ENCODE measurements at places on chromosomes 11 and 22. TPM values are rescaled to one million over a fixed set of nuclear protein-coding genes. Genes with fewer than 3 reads are reported as not detected.

GRCh38 chr11:115460512-115460911 is 43.7 kb downstream of the CADM1 start:
- H3K36me3 ChIP-seq, result no peaks in the 10 kb centered on the region
- no peaks in the 10 kb centered on the region for H3K4me1 ChIP-seq
- H3K27me3 ChIP-seq, result no peaks in the 10 kb centered on the region
- no peak overlapping the region for H3K4me3 ChIP-seq
- no peak overlapping the region for H3K27ac ChIP-seq

ARHGEF17 gene
- 5.1 TPM for polyA plus RNA-seq

DNA sequence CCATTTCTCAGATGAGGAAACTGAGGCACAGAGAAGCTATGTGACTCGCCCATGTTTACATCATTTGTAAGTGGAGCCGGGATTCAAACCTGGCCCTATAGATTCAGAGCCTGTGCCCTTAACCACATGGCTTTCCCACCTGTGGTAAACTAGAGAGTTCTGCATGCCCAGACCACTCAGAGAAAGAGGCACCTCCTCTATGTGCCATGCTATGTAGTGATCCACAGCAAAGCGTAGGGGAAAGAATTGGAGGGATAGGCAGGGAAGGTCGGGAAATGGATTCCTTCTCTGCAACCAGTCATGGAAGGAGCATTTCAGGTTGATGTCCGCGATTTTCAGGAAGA is 15.4 kb upstream of the POU2AF2 start:
- H3K27me3 ChIP-seq, result no peaks in the 10 kb centered on the region
- DNase-seq, result no peak
- H3K36me3 ChIP-seq, result no peaks in the 10 kb centered on the region

SLC22A12 gene
- polyA plus RNA-seq, result not detected

- peaks cover 15% of the 10 kb centered on the region for H3K4me1 ChIP-seq
- no peaks in the 10 kb centered on the region for H3K27me3 ChIP-seq
- no peak overlapping the region for H3K4me3 ChIP-seq
- no peak overlapping the region for H3K27ac ChIP-seq
- no peak for DNase-seq
- no peaks in the 10 kb centered on the region for H3K36me3 ChIP-seq
These were observed 64.6 kb downstream of the ST3GAL4 start for GRCh38 chr11:126419801-126420697.

TSSK2 gene
- not detected for polyA plus RNA-seq

DNA sequence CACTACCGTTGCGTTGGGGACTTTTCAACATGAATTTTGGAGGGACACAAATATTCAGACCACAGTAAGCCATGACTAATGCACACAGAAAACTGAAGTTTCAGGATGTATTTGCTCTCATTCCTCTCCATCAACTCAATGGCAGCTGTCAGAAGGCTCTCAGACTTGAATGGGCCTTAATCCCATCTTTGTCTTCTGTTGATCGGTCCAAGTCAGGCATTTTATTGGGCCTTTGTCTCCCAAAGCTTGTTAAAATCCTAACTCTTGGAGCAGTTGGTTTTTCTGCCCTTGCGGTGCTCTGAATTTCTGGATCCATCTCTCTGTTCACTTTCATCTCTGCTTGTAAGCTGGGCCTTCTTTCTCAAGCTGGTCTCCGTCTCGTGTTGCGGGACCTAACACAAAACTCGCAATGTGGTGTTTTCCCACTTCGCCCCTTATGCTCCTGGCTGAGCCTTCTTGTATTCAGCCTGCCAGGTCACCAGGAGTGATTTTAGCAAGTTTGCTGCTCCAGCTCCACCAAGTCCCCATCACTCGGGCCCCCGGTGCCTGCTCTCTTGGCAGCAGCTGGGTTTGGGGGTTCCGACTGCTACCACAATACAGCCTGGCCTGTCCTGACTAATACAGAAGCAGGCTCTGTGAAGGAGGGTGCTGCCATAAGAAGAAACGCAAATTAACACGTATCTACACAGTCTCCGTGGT is 27.0 kb downstream of the TSPAN32 start:
- H3K36me3 ChIP-seq, result no peaks in the 10 kb centered on the region
- peaks cover 4% of the 10 kb centered on the region for H3K4me1 ChIP-seq
- no peak for DNase-seq

- H3K4me1 ChIP-seq, result no peaks in the 10 kb centered on the region
- H3K27me3 ChIP-seq, result peaks cover 26% of the 10 kb centered on the region
These were observed 5.6 kb downstream of the GAL start for GRCh38 chr11:68689737-68690625.

YAP1 gene
- 125 TPM for polyA plus RNA-seq

GRCh38 chr11:35066783-35067423 is 72.1 kb upstream of the CD44 start:
- H3K4me1 ChIP-seq, result no peaks in the 10 kb centered on the region
- H3K27ac ChIP-seq, result no peak overlapping the region
- no peaks in the 10 kb centered on the region for H3K27me3 ChIP-seq
- no peak for DNase-seq

GRCh38 chr22:43109921-43110443 is 568 bp upstream of the BIK start:
- peak overlapping the region; percentile 69 for H3K4me3 ChIP-seq
- H3K27me3 ChIP-seq, result peaks cover 6% of the 10 kb centered on the region
- H3K36me3 ChIP-seq, result no peaks in the 10 kb centered on the region
- no peak for DNase-seq
- H3K27ac ChIP-seq, result no peak overlapping the region

DNA sequence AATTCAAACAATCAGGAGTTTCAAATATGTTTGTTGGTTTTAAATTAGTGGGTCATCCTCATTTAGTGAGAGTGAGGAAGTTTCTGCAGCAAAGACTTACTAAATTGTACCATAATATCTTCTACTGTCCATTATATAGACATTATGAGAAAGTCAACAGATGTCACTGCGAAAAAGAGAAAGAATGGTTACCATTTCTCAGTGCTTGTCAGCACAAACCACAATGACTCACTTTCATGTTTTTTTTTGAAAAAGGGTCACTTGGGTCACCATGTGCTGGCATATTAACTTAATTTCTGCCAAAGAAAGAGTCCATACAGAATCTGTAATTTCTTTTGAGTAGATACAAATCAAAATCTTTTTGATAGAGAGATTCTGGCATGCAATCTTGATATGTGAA is 924.6 kb upstream of the FAT3 start:
- H3K27me3 ChIP-seq, result no peaks in the 10 kb centered on the region
- H3K27ac ChIP-seq, result no peak overlapping the region
- DNase-seq, result no peak
- no peak overlapping the region for H3K4me3 ChIP-seq
- no peaks in the 10 kb centered on the region for H3K4me1 ChIP-seq

EFCAB6 gene
- polyA plus RNA-seq, result 0.31 TPM

DNA sequence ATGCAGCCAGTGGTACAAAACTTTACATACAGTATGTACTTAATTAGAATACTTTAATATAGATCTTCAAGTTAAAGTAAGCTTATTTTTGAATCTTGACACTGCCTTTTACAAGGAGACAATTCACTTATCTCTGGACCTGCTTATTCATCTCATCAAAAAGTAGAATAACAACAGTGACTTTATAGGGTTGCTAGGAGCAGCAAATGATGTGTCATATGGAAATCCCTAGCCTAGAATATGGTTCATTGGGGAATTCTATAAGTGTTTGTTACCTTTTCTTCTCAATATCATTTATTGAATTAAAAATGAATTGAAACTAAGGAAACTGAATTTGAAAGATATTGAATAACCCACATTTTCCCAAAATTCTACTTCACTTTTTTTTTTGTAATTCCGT is 45.0 kb upstream of the FIBIN start:
- DNase-seq, result no peak
- no peaks in the 10 kb centered on the region for H3K36me3 ChIP-seq
- H3K27ac ChIP-seq, result no peak overlapping the region
- peaks cover 3% of the 10 kb centered on the region for H3K4me1 ChIP-seq
- no peaks in the 10 kb centered on the region for H3K27me3 ChIP-seq

KCNQ1OT1 gene
- polyA plus RNA-seq, result 0.06 TPM

F2 gene
- not detected for polyA plus RNA-seq

- peaks cover 8% of the 10 kb centered on the region for H3K4me1 ChIP-seq
- no peak overlapping the region for H3K4me3 ChIP-seq
- H3K36me3 ChIP-seq, result peaks cover 6% of the 10 kb centered on the region
- H3K27ac ChIP-seq, result no peak overlapping the region
- no peaks in the 10 kb centered on the region for H3K27me3 ChIP-seq
These were observed 47.1 kb upstream of the HORMAD2 start for GRCh38 chr22:30033137-30033536.

- no peaks in the 10 kb centered on the region for H3K27me3 ChIP-seq
- H3K4me3 ChIP-seq, result no peak overlapping the region
- no peaks in the 10 kb centered on the region for H3K36me3 ChIP-seq
- DNase-seq, result no peak
- H3K27ac ChIP-seq, result no peak overlapping the region
These were observed 273.3 kb downstream of the CTTN start for GRCh38 chr11:70671611-70672010.

DNA sequence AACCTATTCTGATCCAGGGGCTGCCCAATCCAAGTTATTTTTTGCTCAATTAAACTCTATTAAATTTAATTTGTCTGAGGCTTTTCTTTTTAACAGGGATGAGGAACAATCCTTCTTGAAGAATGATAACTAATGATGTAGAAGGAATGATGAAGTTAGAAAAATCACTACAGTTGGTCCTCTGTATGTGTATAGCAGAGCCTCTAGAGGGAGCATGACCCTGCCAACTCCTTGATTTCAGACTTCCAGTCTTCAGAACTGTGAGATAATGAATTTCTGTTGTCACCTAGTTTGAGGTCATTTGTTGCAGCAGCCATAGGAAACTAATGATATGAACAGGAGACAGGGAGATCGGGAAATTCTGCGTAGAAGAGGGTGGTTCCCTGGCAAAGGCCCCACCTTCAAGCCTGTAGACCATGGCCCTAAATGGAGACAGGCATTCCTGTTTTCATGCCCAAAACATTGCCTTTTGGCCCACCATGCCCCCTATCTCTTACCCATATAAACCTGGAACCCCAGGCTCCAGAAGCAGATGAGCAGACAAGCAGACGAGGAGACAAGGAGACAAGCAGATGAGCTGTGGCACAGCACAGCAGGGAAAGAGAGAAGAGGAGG is 7.7 kb upstream of the QSER1 start:
- no peaks in the 10 kb centered on the region for H3K4me1 ChIP-seq
- no peak overlapping the region for H3K4me3 ChIP-seq
- H3K36me3 ChIP-seq, result no peaks in the 10 kb centered on the region
- no peaks in the 10 kb centered on the region for H3K27me3 ChIP-seq

DNA sequence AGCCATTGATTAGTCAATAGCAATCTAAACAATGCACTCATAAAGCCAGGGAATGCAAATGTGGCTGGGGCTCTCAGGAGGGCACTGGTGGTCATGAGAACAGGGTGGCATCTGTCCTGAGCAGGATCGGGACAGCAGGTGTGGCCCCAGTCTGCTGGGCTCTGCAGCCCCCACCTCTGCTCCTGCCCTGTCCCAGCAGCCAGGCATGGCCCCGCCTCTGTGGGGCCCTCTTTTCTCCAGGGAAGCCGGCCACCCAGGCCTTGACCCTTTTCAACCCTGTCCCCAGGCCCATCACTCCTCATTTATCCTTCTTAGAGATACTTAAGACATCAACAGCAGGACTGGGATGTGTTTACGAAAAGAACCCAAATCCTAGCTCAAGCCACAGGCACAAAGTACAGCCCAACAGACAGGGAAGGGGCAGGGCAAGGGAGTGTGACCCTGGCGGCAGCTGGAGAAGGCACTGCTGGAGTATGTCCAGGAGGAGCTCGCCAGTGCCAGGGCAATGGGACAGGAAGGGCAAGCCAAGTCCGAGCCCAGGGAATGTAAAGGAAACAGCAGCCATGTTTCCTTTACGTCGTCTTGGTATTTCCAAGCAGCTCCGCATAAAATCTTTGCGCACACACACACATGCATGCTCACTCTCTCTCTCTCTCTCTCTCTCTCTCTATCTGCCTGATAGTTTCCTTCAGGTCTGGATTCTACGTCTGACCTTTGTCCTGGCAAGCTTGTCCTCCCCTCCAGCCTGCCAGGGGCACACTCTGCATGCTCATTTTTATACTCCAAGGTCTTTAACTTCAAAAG is 59.9 kb downstream of the DGCR2 start:
- no peak overlapping the region for H3K4me3 ChIP-seq
- H3K27ac ChIP-seq, result no peak overlapping the region
- peaks cover 20% of the 10 kb centered on the region for H3K4me1 ChIP-seq
- DNase-seq, result no peak

DNA sequence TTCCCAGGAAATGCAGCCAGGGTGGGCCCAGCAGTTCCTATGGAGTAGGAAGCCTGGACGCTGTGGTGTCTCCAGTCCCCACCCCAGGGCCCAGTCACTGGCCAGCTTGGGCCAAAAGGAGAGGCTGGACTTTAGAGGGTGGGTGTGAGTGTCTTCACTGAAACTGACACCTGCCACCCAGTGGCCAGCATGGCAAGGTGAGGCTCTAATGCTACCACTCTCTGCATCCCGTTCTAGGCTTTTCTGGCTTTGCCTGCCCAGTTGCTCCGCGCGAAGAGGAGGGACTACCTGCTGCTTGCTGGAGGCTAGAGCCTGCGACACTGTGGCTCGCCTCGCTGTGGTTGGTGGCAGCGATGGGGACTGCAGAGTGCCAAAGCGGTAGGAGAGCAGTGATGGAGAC is 35.4 kb downstream of the C22orf42 start:
- no peaks in the 10 kb centered on the region for H3K36me3 ChIP-seq
- no peak overlapping the region for H3K27ac ChIP-seq
- H3K4me3 ChIP-seq, result no peak overlapping the region
- H3K27me3 ChIP-seq, result no peaks in the 10 kb centered on the region
- no peak for DNase-seq
- H3K4me1 ChIP-seq, result no peaks in the 10 kb centered on the region

GRCh38 chr11:102846292-102846691 is 2.9 kb upstream of the MMP3 start:
- H3K27ac ChIP-seq, result no peak overlapping the region
- no peaks in the 10 kb centered on the region for H3K27me3 ChIP-seq
- no peak for DNase-seq
- no peak overlapping the region for H3K4me3 ChIP-seq
- peaks cover 48% of the 10 kb centered on the region for H3K4me1 ChIP-seq

ISX gene
- not detected for polyA plus RNA-seq

Measured in keratinocyte (primary cell).